ENCODE measurements at places on chromosomes 4 and X. TPM values are rescaled to one million over a fixed set of nuclear protein-coding genes. Genes with fewer than 3 reads are reported as not detected.

DNA sequence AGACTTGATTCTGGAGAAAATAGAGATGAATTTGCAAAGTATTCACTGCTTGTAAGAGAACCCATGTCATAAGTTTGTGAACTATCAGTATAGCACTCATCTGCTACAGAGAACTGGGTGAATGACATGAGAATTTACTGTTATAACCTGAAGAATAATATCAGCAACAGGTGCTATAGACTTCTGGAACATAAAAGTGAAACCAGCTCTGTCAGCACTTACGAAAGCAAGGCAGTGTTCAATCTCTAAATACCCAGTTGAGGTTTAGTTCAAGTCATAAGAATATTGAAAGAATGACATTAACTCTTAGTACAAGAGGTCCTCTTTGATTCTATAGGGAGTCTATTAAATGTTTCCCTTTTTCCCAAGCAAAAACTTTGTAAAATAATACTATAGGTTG lies 232.9 kb upstream of the ANKRD50 start:
- peak; percentile 31 for DNase-seq

- no peak for DNase-seq
Observed at GRCh38 chr4:164761241-164761640, 7.3 kb downstream of the SMIM31 start.

ARMCX4 gene
- total RNA-seq = 6.9 TPM

P2RY4 gene
- total RNA-seq = not detected

Measured in dermis blood vessel endothelial cell (primary cell).